Cortex of kidney (tissue), 1 donor: ENCODE measurements at places on chromosomes 3 and 15.

GRCh38 chr3:47865192-47865591 lies 62.3 kb downstream of the DHX30 start:
- no peak for DNase-seq

DNA sequence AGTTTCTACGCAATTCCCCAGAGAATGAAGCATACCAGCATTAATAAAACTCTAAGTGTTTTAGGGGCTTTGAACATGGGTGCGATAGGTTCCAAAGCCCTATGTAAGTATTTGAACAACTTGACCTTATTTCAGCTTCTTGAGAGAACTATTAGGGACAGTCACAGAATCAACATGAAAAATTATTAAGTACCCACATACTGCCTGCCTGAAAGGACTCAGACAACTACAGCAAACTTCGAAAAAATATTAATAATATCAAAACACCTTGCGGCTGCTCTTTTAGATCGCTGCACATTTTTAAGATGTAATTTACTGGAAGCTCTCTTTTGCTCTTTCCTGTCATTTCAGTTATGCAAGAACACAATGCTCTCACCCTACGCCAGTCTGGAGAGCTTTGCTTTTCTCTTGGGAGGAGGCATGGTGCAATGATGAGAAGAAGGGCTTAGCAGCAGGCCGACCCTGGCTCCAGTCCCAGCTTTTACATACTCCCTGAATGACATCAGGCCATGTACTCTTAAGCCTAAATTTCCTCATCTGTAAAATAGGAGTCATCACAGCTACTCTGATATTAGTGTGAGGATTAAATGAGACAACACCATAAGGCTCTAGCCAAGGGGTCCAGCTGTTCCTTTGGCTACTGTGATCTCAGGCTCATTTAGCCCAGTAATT lies 640.7 kb downstream of the FHIT start:
- no peak for DNase-seq

DNA sequence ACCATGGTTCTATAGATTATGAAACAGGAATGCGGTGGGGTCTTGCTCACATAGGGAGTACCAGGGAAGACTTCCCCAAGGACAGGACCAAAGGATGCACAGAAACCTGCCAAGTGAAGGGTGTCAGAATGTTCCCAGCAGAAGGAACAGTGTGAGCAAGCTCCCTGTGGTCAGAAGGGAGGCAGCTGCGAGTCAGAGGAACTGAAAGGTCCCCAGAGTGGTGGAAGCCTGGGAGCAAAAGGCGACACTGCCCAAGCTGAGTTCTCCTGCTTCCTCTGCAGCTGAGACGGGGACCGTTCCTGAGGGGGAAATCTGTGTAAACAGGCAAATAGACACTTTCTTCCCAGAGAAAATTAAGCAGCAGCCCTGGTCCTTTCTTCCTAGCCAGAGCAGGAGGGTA lies 14.2 kb upstream of the SLC6A6 start:
- no peak for DNase-seq

DNA sequence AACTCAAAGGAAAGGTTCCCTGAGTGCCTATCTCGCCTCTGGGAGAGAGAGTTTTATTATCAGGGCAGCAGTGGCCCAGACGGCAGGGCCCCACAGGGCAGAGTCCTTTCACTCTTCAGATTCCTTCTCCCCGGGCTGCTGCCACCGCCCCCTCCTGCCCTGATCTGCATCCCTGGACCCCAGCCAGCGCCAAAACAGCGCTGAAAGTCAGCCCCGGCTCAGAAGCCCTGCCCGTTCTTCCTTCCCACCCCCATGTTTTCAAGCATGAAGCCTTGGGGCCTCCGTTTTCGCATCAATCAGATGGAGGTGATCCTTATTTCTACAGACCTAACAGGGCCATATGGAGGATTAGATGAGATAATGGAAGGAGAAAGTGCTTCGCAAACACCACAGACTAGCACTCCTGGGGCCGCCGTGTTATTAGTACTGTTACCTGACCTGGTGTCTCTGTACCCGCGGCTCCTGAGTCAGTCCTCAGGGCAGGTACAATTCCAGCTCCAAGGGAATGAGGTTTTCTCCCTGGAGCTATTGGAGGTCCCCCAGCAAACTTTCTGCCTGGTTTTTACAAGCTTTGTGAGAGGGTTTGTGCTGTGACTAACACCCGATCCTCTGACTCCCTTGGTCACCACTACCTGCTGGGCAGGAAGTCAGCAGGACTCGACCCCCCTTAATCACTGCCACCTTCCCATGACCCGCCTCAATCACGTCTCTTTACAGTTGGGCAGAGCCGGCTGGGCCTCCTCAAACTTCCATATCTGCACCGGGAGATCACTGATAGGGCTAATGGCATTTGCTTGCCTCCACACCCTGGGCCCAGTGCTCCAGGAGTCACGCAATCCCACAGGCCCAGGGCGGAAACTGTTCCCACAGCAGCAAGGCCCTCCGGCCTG lies 39.5 kb upstream of the TSEN2 start:
- no peak for DNase-seq

DNA sequence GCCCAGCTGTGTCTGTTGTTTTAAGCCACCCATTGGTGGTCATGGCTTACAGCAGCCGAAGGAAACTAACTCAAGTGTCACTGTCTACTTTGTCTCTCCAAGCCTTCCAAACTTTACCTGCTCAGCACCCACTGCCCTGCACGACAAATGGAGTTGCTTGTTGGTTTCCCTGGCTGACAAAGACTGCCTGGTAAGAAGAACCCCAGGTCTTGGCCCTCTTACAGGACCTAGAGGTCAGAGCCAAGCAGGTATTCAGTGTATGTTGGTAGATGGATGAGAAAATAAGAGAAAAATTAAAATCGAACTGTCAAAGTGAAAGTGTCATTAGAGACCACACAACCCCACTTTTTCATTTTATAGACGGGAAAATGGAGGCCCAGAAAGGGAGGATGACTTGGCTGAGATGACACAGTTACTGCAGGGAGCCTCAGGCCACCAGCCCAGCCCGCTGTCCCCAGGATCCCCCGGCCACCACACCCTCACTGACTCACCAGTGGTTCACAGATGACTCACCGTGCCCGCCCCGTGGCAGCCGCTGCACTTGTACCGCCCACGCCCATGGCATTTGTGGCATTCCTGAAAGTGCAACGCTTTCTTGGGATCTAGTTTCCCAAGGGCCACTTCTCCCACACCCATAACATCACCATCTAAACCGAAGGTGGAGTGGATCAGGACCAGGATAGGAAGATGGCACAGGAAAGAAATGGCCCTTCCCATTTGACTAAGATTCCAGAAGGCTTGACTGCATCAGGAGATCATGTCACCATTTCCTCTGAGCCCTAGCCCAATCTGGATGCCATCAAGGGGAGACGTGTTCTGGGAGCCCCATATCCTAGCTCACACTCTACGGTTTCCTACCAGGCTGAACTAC lies 15.2 kb downstream of the SSUH2 start:
- DNase-seq = no peak

DNA sequence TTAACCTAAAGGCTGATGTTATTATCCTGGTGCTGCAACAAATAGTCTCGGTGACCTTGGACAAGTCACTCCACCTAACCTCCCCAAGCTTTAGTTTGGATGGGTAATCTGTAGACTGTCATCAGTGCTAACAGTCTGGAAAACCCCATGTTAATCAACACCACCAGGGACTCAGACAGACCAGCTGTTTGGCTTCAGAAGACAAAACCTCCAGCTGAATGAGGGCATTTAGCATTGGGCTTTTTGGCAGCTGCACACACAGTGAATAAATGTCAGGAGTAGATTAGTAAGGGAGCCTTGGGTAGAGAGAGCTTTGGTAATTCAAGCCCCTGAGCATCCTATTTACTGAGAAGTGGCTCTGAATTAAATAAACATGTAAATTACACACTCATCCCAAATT lies 24.9 kb upstream of the C3orf80 start:
- DNase-seq = no peak

- no peak for DNase-seq
Observed at GRCh38 chr3:185934767-185935464, 2.9 kb downstream of the TRA2B start.

DNA sequence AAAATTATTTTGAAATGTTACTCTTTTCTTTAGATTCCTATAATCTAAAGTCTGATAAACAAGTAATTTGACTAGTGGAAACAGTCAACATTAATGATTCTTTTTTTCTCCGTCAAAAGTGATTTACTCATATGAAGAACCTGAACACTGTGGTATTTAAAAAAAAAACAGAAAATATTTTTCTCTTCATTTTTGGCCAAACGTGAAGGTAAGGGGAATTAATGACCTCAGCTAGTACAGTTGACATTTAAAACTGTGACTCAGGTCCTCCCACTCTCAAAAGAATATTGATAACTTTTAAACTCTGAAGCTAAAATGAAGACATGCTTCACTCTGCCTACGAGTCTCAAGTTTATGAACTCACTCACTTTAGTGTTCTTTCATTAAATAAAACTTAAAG lies 34.5 kb downstream of the TIGIT start:
- no peak for DNase-seq
